ENCODE measurements at places on chromosomes 7 and 10.
A peak's percentile ranks its signal among the peaks of the same experiment; 100 is the strongest.

DNA sequence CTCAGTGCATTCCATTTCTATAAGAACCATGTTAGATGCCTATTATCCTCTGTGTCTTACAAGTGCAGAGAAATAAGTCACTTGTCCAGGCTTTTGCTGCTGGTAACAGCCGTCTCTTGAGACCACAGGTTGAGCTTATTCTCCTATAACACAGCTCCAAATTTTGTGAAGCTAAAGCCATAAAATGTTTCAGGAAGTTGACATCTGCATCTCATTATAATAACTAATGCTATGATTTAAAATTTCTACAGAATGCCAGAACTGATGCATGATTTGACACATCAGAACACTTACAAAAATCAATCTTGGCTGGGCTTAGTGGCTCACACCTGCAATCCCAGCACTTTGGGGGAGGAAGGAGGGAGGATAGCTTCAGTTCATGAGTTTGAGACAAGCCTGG, 986.9 kb downstream of the TYW1 start:
- DNase-seq = no peak

DNA sequence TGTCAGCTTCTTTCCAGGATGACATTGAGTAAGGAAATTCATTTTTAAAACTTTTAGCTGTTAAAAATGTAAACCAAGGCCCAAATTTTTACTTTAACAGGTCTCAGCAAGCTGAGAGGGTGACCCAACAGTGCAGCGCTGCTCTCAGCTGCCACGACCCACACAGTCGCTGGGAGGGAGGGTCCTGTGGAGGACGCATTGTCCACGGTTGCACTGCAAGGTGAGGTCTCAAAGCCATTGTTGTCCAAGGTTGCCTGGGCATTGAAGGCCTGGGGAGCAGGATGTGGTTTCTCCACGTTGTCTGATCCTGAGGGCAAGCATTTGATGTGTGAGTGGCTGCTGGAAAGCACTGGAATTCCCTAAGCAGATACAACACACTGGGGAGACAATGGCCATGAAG, 15.1 kb upstream of the VIPR2 start:
- DNase-seq = no peak

DNA sequence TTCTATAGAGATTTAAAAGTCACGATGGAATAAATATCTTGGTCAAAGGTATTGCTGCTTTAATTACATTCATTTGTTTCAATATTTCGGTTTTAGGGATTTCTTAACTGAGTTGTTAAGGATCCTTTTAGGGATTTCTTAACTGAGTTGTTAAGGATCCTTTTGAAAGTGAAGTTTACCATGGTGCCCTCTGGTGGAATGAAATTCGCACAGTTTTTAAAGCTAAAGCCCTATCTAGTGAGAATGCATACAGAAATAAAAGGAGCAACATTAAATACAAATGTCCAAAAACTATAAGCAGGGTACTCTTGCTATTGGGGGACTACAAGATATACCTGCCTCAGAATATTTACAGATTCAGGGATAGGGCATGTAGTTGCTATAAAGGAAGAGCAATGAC, 193.7 kb downstream of the RNLS start:
- no peak for DNase-seq

GRCh38 chr7:18117482-18117881, 89.8 kb upstream of the PRPS1L1 start:
- no peak for DNase-seq

- DNase-seq = no peak
Measured at GRCh38 chr7:128914566-128915151, 4.2 kb upstream of the KCP start.

DNA sequence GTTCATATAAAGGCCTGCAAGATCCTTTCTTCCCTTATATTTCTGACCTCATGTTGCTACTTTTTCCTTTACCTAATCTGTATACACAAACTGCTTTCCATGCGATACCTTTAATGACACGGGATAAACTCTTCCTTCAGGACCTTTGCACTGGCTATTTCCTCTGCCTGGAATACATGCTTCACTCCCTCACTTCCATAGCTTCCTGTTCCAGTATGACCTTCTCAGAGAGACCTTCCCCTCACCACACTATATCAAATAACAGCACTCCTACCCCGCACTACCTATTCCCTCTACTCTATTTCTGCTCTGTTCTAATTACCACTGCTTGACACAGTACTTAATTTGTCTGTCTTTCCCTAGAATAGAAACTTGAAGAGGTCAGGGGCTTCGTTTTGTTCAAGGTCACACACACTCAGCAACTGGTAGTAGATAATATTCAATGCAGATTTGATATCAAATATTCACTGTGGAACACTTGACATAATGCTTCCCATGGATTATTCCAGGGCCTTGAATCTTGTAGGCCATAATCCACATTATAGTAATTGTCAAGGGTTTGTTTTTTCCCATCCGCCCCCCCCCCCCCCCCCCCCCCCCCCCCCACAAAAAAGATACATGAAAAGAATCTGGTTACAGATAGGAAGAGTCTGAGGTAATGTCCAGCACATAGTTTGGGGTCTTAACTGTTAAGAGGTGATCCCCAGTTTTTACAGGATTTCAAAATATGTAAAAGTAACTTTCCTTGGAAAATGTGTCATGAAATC, 11.1 kb downstream of the SYPL1 start:
- no peak for DNase-seq

- DNase-seq = no peak
Measured at GRCh38 chr7:43944286-43944685, 18.1 kb downstream of the UBE2D4 start.

DNA sequence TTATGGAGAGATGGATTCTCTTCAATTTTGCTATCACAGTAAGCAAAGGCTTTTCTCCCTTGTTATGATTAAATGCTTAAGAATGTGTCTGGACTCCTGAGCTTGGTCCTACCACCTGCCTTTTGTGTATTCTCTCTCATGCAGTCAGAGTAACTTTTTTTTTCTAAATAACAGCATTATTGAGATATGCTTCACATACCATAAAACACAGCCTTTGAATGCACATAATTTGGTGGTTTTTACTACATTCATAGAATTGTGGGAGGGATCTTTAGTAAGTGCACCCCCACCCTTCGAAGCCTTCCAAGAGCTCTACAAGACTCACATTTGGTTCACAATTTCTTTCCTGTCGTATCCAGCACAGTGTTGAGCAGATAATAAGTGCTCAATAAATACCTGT, 175.5 kb downstream of the ADAM12 start:
- no peak for DNase-seq

GRCh38 chr7:128831994-128832879, 2.0 kb downstream of the FLNC start:
- no peak for DNase-seq

GRCh38 chr10:93475871-93476270, 6.3 kb downstream of the MYOF start:
- no peak for DNase-seq

GRCh38 chr10:119165171-119166117, at the start of gene SFXN4:
Gene SFXN4, minus strand, starts transcription at chr10:119165714. Its CDS starts 67 bp downstream, at chr10:119165647.
- peak; percentile 64 for DNase-seq

DNA sequence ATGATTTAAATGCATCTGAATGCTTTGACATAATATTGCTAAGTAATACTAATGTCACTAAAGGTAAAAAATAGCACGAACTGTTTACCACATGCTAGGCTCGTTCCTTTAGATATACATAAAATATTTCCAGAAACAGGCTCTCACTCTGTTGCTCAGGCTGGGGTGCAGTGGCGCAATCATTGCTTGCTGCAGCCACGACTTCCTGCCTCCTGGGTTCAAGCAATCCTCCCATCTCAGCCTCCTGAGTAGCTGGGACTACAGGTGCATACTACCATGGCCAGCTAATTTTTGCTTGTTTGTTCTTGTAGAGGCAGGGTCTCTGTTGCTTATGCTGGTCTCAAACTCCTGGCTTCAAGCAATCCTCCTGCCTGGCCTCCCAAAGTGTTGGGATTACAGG, 183.3 kb downstream of the SGMS1 start:
- no peak for DNase-seq

DNA sequence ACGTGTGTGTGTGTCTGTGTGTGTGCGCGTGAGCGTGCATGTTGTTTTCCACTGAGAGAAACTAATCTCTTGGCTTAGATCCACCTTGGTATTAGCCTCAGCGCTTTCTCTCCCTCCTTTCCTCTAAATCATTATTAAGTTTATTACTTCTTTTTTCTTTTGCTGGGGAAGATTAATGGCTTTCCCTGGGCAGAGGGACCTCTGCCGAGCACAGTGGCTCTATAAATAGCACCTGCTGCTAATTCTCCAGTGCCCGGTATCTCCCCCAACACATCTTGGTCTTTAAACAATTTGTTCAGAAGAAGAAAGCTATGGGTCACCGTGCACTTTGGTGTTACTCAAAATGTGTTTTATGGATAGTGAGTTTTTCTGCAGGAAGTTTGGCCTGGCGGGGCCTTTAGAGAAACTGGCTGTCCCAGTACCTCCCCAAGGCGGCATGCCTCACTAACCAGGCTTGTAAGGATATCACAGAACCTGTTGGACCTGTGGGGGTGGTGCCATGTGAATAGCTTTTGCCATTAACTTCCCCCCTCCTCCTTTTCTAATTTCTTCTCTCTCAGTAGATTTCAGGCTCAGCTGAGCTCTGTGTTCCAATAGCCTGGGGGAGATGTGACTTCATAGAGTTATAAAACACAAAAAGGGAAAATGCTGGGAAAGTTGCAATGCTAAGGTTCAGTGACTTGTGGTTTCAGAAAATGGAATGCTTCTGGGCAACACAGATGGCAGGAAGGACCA, 70.1 kb upstream of the RAB11FIP2 start:
- DNase-seq = no peak

GRCh38 chr7:154916856-154917807, 85.8 kb downstream of the PAXIP1 start:
- no peak for DNase-seq

DNA sequence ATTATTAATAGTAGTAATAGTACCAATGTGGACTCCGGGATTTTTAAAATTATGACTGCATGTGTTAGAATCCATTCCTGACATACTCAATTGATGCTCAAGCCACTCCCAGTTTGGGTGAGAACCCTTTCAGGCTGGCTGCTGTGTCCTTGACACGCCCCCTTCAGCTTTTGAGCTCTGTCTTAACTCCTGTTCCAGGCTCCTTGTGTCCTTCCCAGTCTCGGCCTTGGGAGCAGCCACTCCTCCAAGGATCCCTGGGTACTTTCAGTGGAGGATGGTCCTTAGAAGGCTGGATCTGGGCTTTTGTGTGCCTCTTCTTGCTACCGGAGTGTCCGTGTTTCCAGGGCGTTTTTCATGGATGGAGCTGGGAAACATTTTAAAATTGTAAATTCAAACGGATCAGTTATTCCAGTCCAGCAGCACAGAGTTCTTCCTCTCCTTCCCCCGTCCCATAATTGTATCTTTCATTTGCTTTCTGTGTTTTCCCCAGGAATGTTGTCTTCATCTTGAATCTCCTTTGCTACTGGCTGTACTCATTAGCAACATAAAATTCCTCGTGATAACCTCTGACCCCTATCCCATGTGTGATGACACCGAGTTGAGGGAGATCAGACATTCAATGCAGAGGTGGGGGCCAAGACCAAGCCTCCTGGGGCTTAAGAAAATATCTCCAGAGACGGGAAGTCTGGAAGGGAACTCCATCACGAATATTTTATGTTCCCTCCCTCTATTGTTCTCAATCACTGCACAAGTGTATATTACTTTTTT, 40.0 kb upstream of the PFKFB3 start:
- no peak for DNase-seq
